ENCODE measurements at places on chromosomes 3 and 15. TPM values are rescaled to one million over a fixed set of nuclear protein-coding genes. Genes with fewer than 3 reads are reported as not detected.

- peak; percentile 31 for DNase-seq
Measured at GRCh38 chr3:187066228-187066995, 72.9 kb downstream of the RPL39L start.

GRCh38 chr3:132283440-132283839, 33.8 kb upstream of the ACP3 start:
- no peak for DNase-seq

- no peak for DNase-seq
Measured at GRCh38 chr3:193853511-193854219, 260.7 kb downstream of the OPA1 start.

GRCh38 chr3:42254566-42254965, 11.4 kb downstream of the CCK start:
- DNase-seq, result no peak

The MCF2L2 gene
- 5.8 TPM for total RNA-seq

The ANKDD1A gene
- total RNA-seq, result 4.1 TPM

The HTR3E gene
- not detected for total RNA-seq

DNA sequence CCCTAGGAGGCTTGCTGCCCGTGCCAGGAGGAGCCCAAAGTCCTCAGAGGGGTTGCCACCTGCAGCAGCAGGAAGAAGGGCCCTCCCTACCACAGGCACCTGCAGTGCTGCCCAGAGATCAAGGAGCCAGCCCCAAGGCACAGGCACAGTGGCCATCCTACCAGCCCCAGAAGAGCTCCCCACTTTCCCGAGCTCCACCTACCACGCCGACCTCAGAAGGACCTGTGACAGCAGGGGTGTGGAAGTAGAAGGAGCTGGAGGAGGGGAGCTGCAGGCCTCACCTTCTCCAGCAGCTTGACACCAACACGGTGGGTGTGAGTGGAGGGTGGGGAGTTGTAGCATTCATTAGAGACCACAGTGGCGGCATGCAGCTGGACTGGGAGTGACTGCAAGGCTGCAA, 485.8 kb downstream of the GABRG3 start:
- no peak for DNase-seq

The DET1 gene
- 1.4 TPM for total RNA-seq

DNA sequence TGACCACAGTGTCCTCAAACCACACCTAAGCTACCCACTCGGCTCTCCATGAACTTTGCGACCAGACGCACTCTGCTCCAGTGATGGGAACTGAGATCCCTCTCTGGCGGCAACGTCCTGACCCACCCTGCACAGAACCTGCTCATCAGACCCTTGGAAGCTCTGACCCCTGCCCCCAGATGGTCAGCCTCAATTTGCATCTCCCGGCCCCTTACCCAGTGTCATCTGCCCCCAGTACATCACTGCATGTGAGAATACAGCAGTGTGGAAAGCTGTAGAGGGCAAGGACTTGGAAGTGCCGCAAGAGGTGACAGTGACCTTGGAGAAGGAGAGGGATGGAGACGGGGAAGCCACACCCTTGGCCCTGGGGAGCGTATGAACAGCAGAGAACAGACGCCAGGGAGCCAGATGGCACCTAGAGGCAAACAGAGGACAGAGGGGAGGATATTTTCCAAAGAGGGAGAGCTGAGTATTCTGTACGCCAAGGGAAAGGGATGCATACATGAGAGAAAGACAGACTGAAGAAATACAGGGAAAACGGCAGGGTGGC, 192.0 kb downstream of the XXYLT1 start:
- no peak for DNase-seq

The PCSK6 gene
- 0.84 TPM for total RNA-seq

DNA sequence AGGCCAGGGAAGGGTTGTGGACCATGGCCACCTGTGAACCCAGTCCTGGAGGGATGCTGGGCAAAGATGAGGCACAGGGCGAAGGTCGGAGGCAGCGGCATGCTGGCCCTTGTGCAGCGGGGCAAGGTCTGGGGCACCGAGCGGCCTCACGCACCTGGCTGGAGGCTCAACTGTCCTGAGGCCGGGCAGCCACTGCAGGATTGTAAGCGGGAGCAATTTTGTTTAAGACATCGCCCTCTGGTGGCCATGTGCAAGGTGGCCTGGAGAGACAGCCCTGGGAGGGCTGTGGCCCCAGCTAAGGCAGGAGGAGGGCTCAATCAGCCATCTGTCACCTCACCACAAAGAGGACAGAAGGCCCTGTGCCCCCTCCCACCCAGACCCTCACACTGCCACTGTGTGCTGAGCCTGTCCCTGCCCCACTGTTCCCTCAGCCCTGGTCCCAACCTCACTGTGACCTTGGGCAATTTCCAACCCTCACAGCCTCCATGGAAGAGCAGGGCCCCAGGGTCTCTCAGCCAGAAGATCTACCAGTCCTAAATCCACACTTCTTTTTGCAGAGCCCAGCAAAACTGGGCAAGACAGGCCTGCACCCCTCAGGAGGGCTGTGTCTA, 46.2 kb downstream of the TPRA1 start:
- peak; percentile 50 for DNase-seq

Data from CD8-positive, alpha-beta T cell (primary cell).